ENCODE measurements at places on chromosomes 7 and 10. TPM values are rescaled to one million over a fixed set of nuclear protein-coding genes. Genes with fewer than 3 reads are reported as not detected.

DNA sequence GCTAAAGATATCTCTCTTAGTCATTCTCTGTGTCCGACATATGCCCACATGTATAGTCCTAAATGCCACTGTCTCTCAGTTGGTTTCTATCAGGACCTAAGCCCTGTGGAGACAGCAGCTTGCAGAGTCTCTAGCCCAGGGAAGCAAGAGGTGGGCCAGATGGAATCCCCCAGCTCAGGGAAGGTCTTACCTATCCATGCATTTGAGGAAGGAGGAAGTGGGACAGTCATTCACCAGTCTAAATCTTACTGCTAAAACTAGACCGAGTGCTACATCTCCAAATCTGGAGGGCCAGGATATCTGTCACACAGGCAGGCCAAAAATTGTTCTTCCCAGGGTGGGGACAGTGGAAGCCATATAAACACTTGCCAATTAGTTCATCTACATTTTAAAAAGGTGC lies 26.4 kb upstream of the HERPUD2 start:
- DNase-seq, result no peak

PRKAR2B gene
- 6.9 TPM for total RNA-seq

DNA sequence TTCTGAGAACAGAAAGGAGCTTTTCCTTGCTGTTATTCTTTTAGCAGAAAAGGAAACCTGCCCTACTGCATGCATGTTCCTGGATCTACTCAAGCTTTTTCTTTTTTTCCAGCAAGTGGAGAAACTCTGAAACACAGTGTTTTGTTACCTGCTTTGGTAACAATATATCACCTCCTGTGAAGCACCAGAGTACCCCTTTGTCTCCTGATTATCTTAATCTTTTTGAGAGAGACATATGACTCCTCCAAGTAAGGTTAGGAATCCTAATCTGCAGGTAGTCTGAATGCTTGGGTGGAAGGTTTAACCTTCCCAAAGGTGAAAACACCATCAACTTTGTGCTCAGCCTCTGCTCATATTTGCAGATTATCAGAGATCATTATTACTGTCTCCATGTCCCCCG lies 93.1 kb downstream of the MAPK8 start:
- no peak for DNase-seq

DNA sequence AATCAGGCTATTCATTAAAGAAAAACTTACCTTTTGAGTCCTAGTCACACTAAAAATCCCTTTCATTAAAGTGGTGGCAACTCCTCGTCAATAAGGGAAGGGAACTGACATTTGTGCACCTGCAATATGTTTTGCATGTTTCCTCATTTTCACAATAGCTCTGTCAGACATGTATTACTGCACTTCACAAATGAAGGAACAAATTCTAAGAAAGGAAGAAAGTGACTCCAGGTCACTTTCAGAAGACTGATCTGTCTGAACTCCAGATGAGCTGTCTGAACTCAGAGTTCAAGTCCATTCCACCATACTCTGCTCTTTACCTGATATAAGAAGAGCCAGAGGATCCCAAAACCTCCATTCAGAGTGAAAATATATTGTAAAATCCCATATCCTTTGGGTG lies 50.3 kb upstream of the GSAP start:
- DNase-seq, result no peak

OR6V1 gene
- total RNA-seq, result not detected

- peak; percentile 70 for DNase-seq
Measured at GRCh38 chr7:90804370-90804769, 208.2 kb downstream of the CDK14 start.

DNA sequence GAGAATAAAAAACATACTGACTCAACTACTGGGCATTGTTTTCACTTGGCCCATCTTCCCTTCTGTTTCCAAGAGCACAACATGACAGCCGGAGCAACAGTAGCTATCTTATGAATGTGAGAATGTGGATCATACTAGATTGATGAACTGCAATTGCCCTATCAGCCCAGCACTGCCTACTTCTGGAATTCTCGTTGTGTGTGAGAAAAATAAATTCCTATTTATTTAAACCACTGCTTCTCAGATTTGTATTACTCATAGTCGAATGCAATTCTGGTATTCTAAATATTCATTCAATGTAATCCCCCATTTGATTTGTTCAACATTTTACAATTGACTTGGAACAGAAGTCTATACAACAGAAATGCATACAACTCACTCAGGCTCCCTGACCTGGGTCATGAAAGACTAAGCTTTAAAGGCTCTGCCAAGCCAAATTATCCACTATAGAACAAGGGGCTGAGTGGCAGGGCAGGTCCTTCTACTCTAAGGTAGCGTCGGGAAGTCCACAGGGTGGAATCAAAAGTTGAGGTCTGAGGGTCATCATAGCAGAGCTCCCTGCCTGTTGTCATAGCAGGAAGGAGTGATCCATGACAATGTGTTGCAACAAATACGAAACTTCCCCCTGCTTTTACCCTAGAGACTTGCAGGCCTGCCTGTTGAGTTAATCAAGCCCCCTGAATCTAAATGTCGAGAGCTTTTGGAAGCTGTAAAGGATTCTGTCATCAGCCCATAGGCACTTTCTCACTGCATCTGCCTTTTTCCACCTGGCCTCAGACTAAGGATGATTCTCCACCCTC lies 12.4 kb upstream of the JAZF1 start:
- no peak for DNase-seq

GRCh38 chr7:152006336-152006735 lies 19.1 kb upstream of the GALNT11 start:
- peak; percentile 46 for DNase-seq

SLC29A4 gene
- 0.90 TPM for total RNA-seq

- peak; percentile 92 for DNase-seq
Measured at GRCh38 chr7:144835652-144836544, at the start of gene TPK1. TSS of gene TPK1 (minus strand) at chr7:144836053. CDS start at chr7:144835602, 451 bp downstream.

UCN3 gene
- not detected for total RNA-seq

GRCh38 chr7:6451224-6451705 lies 3.5 kb upstream of the DAGLB start:
- DNase-seq, result no peak

DNA sequence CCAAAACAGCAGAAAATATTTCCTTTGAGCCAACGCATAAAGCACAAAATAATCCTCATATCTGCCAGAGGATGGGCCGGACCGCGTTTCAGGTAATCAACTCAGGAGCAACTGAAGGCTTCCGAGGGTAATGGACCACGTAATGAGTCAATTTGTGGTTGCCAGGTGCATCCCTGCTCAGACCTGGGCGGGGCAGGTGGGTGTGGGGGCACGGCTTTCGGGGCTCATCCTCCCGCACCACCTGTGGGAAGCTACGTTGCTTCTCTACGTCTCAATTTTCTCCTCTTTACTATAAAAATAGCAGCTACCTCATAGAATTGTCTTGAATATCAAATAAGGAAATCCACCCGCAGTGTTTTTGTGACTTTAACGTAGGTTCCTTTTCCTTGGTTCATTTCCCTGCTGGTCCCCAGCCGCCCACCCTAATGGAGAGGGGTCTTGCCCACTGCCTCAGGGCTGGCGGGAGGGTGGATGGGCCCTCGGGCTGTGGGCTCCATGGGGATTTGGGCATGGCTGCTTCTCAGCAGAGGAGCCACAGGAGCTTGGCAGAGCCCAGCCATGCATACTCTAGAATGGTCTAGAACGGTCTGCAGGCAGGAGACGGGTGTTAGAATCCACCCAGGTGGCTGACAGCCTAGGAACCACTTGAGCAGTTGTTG lies 324.7 kb downstream of the ADARB2 start:
- DNase-seq, result no peak

GRCh38 chr10:79101560-79102497 lies 33.1 kb downstream of the ZMIZ1 start:
- peak; percentile 64 for DNase-seq

Measured in fibroblast of the aortic adventitia (primary cell).